BE2C (cell line): ENCODE measurements at places on chromosomes 1 and 21.

DNA sequence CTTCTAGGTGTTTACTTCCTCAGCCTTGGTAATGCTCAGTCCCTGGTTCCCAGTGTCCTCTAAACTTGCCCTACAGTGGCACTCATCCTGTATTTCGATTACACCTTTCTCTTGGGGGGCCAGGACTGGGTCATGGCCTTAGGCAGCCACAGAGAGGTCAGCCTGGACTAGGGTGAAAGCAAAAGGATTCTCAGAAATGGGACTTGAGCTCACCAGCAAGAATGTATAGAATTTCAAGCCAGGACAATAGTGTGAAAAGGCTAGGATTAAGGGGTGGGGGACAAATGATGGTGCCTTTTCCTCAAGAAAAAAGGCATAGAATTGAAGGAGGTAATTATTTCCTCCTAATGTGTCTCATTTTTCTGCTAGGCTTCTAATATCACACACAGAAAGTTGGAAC is 166.8 kb upstream of the RUNX1 start:
- DNase-seq = no peak

GRCh38 chr1:3671371-3672180 is 19.3 kb downstream of the TP73 start:
- DNase-seq = no peak

DNA sequence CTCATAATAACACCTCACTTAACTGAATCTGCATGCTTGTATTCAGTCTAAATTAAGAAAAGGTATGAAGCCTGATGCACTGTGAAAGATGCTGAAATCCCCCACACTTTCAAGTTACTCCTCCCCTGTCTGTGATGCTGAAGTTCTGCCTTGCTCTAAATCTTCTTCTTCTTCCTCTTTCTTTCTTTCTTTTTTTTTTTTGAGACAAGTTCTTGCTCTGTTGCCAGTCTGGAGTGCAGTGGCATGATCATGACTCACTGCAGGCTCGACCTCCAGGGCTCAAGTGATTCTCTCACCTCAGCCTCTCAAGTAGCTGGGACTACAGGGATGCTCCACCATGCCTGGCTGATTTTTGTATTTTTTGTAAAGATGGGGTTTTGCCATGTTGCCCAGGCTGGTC is 231.0 kb upstream of the B3GALT2 start:
- DNase-seq = no peak

DNA sequence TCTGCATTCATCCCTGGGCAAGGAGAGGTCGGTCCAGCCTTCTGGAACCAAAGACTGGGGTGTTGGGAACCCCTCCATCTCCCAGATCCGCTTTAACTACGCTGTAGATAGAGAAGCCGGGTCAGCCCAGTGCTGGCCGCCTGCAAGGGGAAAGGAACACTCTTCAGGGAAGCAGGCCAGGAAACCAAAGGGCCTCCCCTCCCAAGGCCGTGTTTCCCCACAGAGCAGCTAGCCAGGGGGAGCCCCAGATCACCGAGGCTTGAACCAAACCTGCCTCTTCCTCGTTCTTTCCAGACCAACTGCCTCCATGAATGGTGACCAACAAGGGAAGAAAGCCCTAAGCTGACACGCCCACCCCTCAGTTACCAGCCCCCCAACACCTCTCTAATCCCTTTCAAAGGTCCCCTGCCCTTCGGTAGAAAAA is 1.2 kb upstream of the CHD5 start:
- no peak for DNase-seq

DNA sequence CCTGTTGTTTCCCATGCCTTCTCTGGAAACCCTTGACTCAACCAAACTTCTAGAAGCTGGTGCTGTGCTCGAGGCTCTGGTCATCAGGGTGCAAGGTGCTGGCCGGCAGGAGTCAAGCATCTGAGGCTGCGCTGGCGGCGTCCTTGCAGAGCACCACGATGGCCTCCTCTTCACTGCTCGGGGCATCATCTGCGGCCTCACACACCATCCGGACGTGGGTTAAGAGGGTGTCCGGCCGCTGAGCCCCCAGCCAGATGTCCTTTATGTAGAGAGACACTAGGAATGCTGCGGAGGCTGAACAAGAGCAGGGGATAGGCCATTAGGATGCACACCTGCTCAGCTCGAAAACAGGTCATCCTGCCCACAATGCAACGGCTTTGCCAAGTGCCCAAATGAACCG is 16.2 kb downstream of the MRAP start:
- no peak for DNase-seq

DNA sequence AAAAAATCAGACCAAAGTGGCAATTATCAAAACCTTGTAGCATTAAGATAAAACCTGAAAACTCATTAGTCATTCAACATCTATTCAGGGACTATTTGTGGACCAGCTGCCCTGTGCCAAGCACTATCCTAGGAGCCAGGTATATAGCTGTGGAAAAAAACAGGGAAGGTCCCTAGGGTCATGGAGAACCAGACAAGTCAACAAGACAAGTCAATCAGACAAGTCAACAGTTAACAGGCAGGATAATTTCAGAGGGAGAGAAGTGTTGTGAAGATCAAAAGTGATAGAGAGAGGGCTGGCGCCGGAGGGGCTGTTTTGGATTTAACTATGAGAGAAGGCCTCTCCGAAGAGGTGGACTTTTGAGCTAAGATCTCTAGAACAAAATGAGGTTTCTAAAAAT is 3.3 kb upstream of the ATP1A4 start:
- DNase-seq = no peak

GRCh38 chr1:211606914-211607753 is 28.2 kb upstream of the SLC30A1 start:
- no peak for DNase-seq

GRCh38 chr1:173666646-173667045 is 3.0 kb downstream of the ANKRD45 start:
- DNase-seq = no peak

GRCh38 chr1:7247791-7248548 is 462.7 kb downstream of the CAMTA1 start:
- no peak for DNase-seq

GRCh38 chr1:47378147-47378546 is 37.9 kb upstream of the FOXE3 start:
- no peak for DNase-seq

- no peak for DNase-seq
Observed at GRCh38 chr1:90946630-90947029, 75.2 kb downstream of the ZNF644 start.

GRCh38 chr1:158053276-158053675 is 59.8 kb downstream of the KIRREL1 start:
- DNase-seq = no peak

GRCh38 chr1:64004451-64005025 is 198.9 kb upstream of the UBE2U start:
- DNase-seq = no peak

- no peak for DNase-seq
Observed at GRCh38 chr1:93076268-93076667, 2.8 kb upstream of the MTF2 start.
